ENCODE measurements at places on chromosomes 2 and 18.

GRCh38 chr2:207334301-207334623, 168.5 kb upstream of the KLF7 start:
- no peak for DNase-seq

DNA sequence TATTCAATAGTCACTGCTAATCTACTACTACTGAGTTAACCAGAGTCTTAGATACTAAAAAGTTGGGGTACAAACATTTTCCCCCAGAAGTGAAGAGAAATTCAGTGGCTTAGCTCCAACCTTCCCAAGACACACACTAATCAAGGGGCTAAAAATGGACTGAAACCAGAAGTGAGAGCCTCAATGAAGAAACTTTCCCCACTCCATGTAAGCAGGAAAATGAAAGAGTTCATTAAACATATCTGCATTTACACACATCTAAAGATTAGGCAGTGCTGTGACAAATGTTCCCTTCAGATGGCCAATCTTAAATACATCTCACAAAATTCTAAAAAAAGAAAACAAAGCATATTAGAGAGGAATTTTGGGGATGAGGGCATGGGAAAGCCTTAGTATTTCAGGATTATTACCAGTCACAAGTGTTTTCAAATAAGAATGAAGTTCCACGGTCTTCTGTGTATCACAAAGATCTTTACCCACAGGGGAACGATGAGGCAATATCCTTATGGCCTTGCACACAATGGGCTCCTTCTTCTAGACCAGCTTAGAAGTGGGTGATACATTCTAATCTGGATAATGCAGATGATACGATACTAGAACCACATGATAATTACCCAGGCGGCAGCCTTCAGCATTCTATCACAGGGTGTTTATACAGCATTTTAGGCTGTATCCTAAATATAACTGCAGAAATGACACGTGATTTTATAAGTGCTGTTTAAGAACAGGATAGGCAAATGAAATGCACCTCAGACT, 17.1 kb downstream of the ANKRD44 start:
- no peak for DNase-seq

DNA sequence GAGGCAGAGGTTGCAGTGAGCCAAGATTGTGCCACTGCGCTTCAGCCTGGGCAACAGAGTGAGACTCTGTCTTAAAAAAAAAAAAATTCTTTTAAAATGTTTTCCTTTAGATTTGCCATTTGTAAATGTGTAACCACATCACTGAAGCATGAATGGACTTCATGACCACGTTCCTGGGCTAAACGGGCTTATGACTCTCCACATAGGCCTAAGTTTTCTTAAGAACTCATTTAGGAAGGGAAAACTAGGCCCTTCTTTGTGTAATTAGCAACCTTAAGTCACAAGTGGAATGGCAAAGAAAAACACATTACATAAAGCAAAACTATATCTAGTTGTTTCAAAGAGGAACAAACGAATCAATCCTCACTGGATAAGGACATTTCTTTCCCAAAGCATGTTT, 99.5 kb downstream of the MEIS1 start:
- no peak for DNase-seq

- no peak for DNase-seq
These were observed 90.6 kb upstream of the PELI1 start for GRCh38 chr2:64234785-64235184.

DNA sequence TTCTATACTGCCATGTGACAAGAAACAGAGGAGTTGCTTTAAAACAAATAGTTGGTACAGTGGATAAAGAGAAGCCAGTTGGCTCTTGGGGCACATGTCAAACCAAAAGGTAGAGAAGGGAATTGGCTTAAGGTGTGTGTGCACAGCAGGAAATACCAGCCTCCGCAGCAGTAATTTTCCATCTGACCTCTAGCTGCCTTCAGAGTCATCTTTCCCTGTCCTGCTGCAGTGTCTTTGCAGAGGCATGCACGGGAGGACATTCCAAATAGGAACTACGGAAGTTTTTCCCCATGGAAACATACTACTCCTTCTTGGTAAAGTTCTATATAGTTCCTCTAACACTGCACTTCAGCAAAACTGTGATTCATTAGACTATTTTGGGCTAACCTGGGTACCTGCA, 99.5 kb downstream of the RAB3GAP1 start:
- DNase-seq = no peak

DNA sequence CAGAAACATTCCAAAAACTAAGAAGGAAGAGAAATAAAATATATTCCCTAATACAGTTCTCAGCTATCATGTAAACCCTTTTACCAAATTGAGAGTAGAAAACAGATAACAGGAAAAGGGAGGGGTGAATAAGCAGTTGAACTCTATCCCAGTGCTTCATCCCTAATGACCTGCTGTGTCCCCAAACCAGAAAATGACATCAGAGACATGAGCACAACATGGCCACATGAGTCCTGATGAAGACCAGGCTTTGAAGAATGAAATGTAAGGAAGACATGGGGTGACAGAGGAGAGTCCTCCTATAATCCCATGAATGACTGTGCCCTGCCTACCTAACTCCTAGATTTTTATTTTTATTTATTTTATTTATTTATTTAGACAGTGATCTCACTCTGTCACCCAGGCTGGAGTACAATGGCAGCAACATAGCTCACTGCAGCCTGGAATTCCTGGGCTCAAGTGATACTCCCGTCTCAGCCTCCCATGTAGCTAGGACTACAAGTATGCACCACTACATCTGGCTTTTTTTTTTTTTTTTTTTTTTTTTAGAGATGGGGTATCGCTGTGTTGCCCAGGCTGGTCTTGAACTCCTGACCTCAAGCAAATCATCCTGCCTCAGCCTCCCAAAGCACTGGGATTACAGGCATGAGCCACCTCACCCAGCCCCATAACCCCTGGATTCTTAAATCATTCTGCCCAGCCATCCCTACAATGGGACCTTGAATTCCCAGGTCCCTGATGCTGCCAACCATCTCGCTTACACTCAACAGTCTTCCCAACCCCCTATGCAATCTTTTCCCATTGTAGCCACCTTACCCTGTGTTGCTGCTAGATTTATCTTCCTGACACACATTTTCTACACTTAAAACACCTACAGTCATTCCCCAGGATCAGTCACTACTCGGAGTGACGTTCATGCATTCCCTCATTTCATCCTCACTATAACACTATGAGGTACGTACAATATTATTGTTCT, 64.5 kb downstream of the ANKRD44 start:
- DNase-seq = no peak

GRCh38 chr2:152468899-152469692, 134.1 kb downstream of the FMNL2 start:
- no peak for DNase-seq
